ENCODE measurements at places on chromosomes 7 and 10. TPM values are rescaled to one million over a fixed set of nuclear protein-coding genes. Genes with fewer than 3 reads are reported as not detected.

DNA sequence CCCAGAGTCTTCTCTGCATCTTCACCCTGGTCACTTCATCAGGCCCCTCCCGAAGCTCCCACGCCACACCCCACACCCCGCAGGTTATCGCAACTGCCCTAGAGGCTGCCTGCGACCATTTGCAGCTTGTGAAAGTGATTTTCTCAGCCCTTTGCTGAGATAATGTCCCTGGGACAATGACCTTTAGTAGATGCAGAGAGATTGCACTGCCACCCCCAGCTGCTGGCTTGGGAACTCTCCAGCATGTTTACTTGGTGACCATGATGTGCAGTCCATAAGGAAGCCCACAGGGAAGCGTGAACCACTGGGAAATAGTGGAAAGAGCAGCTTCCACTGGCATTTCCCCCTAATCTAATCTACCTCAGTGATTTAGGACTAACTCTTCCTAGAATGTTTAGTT is 97.3 kb downstream of the WNT2 start:
- DNase-seq: no peak
- no peaks in the 10 kb centered on the region for H3K36me3 ChIP-seq
- H3K4me1 ChIP-seq: no peaks in the 10 kb centered on the region

Gene SEMA3E
- not detected for total RNA-seq

- H3K4me1 ChIP-seq: peaks cover 51% of the 10 kb centered on the region
- no peaks in the 10 kb centered on the region for H3K27me3 ChIP-seq
- peak; percentile 66 for DNase-seq
Measured at GRCh38 chr7:140230516-140230860, 53.7 kb upstream of the KDM7A start.

DNA sequence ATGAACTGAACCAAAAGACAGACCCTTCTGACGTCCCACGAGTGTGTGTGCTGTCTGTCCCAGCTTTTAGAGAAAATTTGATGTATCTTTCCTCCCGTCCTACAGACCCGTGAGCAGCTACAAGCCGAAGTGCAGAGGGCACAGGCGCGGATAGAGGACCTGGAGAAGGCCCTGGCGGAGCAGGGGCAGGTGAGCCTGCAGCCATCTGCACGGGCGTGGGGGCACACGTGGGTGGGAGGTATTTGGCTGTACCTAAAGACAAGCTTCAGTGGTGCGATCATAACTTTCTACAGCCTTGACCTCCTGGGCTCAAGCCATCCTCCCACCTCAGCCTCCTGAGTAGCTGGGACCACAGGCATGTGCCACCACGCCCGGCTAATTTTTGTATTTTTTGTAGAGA is 41.7 kb upstream of the DPYSL4 start:
- peaks cover 12% of the 10 kb centered on the region for H3K4me1 ChIP-seq
- no peak overlapping the region for H3K4me3 ChIP-seq
- no peak overlapping the region for H3K27ac ChIP-seq
- H3K27me3 ChIP-seq: peaks cover 7% of the 10 kb centered on the region
- H3K36me3 ChIP-seq: no peaks in the 10 kb centered on the region
- DNase-seq: no peak
